ENCODE measurements at places on chromosomes 6 and 20.

GRCh38 chr20:11266571-11266970 is 592.8 kb upstream of the JAG1 start:
- no peak for DNase-seq

DNA sequence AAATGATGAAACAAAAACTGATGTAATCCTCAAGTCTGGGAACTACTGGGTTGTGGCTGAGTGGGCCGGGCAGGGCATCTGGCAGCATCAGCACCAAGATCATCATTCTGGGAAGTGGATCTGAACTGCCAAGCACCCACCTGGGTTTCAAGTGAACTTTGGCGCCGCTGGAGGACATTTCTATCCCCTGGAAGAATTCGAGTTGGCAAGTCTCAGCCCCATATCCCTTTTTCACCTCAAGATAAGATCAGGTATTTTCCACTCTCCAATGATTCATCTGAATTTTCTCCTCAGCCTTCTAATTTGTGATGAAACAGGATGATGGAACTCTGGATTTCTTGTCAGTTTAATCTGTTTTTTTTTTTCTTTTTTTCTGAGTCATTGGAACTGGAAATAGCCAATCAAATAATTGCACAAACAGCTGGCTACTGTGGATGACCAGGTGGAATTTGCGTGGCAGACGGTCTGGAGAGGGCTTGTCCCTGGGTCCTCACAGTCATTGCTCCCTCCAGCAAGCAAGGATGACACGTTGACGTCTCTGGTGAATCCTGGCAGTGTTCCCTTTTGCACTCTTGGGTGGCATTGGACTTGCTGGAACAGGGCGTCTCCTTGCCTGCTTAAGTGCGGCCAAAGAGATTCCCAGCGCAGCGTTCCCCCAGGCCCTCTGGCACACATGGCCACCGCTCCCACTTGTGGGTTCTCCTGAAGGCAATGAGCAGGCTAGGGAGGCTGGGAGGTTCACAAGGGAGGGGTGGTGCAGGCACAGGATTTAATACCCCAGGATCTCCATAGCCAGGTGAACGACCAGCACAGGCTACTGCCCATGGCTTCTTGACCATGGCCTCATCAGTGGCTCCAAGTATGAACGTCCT is 80.4 kb downstream of the DHX35 start:
- no peak for DNase-seq

DNA sequence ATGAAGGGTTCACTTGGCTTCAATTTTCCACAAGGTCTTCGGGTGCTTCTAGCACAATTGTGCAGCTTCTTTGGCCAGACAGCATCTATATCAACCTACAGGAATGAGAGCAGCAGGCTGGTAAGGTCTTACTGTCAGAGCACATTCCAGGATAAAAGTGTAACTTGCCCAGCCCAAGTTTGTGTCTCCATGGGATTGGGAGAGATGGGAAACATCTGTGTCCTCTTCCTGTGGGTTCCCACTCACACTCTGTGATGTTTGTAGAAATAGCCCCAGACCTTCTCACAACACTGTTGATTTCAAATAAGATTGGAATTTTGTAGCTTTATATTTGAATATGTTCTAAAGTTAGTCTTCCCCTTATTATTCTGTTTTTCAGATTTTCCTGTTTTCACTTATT is 83.4 kb upstream of the RGS17 start:
- no peak for DNase-seq

DNA sequence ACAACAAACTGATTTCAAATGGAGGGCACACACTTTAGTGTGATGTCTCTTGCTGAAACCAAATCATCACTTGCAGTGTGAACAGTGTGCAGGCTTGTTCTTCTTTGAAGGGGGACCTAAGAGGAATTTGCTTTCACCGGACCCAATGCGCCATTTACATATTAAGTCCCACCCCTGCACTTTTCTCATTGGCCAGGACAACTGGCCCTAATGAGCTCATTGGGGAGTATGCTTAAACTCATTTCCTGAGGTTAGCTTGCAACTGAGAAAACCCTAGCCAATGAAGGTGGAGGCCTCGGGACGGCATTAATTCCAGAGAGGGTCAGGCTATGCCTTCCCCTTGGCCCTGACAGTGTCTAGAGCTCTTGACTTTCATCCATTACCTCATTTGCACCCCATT is 58.7 kb downstream of the VEGFA start:
- no peak for DNase-seq

DNA sequence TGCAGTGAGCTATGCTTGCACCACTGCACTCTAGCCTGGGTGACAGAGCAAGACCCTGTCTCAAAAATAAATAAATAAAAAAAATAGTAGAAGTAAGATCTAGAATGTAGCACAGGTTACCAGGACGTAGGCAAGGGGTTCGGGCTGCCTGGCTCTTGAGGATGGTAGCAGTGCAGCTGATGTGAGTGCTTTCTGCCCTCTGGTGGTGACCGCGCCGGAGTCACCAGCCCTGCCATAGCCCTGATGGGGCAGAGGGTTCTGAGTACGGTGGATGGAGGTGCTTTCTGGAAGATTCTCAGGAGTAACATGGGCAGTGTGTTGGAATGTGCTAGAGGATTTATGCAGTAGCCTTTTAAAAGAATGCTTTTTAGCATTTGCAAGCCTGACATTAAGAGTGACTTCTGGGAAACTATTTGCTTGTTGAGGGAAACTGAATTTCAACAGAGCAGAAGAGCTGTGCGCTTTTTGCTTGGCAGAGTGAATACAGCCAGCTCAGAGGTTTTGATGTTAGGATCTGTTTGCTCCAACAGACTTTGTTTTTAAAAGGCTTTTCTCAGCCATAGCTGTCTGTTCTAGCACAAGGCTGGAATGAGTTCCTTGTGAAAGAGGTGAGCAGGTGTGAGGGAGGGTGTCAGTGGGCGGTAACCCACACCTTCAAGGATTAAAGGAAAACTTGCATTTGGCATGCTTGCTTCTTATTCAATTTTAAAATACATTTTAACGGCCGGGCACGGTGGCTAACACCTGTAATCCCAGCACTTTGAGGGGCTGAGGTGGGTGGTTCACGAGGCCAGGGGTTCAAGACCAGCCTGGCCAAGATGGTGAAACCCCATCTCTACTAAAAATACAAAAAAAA is 65.9 kb downstream of the PTPN1 start:
- DNase-seq = peak; percentile 26

GRCh38 chr6:93124006-93124632 is 295.2 kb downstream of the EPHA7 start:
- DNase-seq = no peak

- DNase-seq = no peak
Observed at GRCh38 chr20:17616480-17617211, 46.8 kb downstream of the DSTN start.

- DNase-seq = no peak
Observed at GRCh38 chr20:22536141-22536828, 48.1 kb downstream of the FOXA2 start.

GRCh38 chr6:67683960-67684359 is 951.1 kb upstream of the ADGRB3 start:
- no peak for DNase-seq
